A673 (cell line): ENCODE measurements at places on chromosomes 4 and X. TPM values are rescaled to one million over a fixed set of nuclear protein-coding genes. Genes with fewer than 3 reads are reported as not detected.

SLC16A2 gene
- 17.8 and 24.7 TPM in 2 replicates for total RNA-seq

SHOX gene
- total RNA-seq, result not detected in 2 replicates

GNRHR gene
- total RNA-seq, result not detected in 2 replicates

HELT gene
- not detected in 2 replicates for total RNA-seq

CORIN gene
- total RNA-seq, result 0.26 TPM in 1 of 2 replicates, not detected in the other

F9 gene
- not detected in 2 replicates for total RNA-seq

USP17L15 gene
- total RNA-seq, result not detected in 2 replicates

MORC4 gene
- 15.9 and 21.2 TPM in 2 replicates for total RNA-seq

TMPRSS11A gene
- not detected in 2 replicates for total RNA-seq
